ENCODE measurements at places on chromosomes 3 and 15. TPM values are rescaled to one million over a fixed set of nuclear protein-coding genes. Genes with fewer than 3 reads are reported as not detected.
A peak's percentile ranks its signal among the peaks of the same experiment; 100 is the strongest.

Gene TIMP4
- 0.22 TPM for total RNA-seq

Gene TGM4
- total RNA-seq, result not detected

Gene CCDC191
- 1.2 TPM for total RNA-seq

Gene GP9
- not detected for total RNA-seq

Gene TPRG1
- not detected for total RNA-seq

Gene CCDC32
- 19.7 TPM for total RNA-seq

Gene SIDT1
- 0.36 TPM for total RNA-seq

Gene SLC28A1
- total RNA-seq, result not detected

Gene CFAP91
- 2.2 TPM for total RNA-seq

Gene PLSCR5
- total RNA-seq, result not detected

Gene ARNT2
- 9.1 TPM for total RNA-seq

Gene SLC2A2
- not detected for total RNA-seq

- DNase-seq, result no peak
Measured at GRCh38 chr3:154517404-154517803, 87.4 kb upstream of the GPR149 start.

DNA sequence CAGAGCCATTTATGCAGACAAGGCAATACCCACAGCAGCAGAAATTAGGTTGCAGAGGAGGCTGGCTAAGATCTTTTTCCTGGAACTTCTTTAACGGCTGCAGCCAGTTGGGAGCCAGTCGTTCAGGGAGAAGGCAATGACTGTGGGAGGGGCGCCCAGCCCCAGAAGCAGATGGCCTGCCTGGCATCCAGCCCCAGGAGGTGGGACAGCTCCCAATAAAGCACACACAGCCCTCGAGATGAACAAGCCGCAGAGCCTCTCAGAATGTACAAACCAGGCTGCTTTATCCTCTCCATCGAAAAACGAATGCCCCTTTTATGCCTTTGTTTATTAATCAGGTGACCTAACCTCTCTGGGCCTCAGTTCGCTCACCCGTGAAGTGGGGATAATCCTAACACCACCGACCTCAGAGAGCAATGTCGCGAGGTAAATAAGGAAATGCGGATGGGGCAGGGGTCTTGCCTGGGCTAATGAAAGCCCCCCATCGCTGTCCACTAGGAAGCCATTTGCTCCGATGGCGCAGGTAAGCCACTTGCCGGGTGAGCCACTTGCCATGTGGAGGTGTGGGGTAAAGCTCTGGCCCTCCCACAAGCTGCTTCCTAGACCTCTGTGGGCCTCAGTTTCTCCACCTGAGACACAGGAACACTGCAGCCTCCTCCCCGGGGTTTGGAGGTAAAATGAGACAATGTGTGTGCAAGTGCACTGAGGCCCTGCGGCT, 35.8 kb downstream of the MGLL start:
- DNase-seq, result no peak

GRCh38 chr3:31364711-31365110, 168.0 kb upstream of the STT3B start:
- no peak for DNase-seq

DNA sequence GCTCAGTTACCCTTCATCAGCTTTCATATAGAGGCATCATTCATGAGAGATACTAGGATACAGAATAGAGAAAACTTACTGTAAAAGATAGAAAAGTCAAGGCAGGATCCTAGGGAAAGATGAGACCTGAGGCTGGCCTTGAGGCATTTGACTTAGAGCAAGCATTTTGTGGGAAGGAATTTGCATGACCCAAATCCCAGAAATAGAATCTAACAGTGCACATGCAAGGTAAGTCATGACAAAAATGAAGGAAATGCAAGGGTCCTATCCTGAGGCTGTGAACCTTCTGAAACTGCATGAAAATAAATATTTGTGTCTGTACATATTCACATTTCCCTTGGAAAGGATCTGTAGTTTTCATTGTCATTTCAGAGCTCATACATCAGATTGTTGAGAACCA, 122.3 kb downstream of the HCN4 start:
- no peak for DNase-seq

- DNase-seq, result no peak
Measured at GRCh38 chr3:130758624-130759369, 12.2 kb upstream of the PIK3R4 start.

DNA sequence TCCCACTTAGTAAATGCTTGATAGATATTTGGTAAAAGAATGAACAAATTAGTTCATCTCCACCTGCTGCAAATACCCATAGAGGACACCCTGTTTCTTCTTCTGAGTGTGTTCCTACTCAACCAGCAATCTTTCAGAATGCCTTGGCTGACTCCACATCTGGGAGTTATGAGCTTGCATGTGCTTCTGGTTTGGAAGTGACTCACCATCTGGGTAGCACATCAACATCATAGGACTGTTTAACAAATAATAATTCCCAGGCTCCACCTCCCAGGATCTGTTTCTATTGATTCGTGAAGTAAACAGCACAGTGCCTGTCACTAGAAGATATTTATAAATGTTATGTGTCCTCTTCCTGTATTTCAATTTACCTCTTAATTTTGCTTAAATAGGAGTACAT, 580.1 kb downstream of the ROBO2 start:
- DNase-seq, result peak; percentile 1

GRCh38 chr3:41418961-41419691, 219.8 kb downstream of the CTNNB1 start:
- DNase-seq, result peak; percentile 42

DNA sequence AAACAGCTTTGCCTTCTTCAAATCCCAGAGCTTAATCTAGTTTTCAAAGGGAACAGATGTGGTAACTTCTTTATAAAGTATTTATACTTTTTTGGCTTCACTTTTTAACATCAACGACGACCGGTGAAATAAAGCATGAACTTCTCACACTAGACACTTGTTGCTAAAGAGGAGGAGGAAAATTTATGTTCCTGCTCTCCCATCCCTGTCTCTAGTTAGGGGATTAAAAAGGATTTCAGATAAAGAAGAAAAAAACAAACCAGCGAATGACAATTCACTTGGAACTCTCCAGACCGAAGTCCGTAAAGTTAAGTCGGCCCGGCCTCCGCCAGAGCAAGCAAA, 672 bp downstream of the NEDD4 start:
- peak; percentile 25 for DNase-seq

DNA sequence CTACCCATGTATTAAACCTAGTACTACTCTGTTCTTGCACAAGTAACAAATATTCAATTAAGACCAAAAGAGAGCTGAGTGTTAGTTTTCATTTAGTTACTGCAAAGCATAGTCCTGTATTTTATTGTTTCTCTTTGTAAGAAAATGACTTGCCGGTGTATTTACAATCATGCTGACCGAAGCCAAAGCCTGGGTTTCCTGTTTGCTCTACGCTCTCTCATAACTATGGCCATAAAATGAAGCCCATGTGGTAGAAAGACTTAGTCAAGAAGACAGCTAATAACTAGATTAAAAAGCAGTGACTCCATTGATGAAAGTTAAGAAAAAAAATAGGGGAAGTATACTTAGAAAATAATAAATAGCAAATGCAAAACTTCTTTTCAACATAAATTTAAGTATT, 479.9 kb downstream of the CNTN4 start:
- no peak for DNase-seq

DNA sequence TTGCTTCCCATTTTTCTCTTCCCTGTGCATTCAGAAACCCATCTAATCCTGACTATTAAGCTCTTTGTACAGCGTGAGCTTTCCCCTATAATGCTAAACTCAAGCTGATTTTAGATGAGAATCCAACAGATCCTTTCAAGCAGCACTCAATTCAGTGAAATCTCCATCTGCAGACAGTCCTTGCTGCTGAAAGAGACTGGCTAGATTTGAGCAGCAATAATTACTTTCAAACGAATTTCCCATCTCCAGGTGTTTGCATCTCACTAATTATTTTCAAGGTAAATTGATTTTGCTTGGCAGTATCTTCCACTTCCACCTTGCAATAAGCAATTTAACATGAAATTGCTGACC, 49.5 kb upstream of the SLC7A14 start:
- DNase-seq, result no peak

DNA sequence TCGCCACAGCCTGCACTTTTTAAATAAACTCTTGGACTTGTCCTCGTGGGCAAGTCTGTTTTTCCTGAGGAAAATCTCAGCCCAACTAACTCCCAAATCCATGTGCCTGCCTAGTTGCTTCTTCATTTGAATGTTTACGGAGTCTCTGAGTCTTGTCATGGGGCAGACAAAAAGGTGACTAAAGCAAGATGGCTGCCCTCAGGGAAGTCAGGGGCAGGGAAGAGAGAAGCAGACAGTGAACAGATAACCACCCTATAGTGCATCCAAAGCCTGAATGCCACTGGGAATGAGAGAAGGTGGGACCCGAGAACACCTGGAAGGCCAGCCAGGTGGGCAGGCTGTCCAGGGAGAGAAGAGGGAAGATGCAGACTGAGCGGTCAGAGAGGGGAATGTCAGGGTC, 21.4 kb downstream of the CCDC12 start:
- no peak for DNase-seq

DNA sequence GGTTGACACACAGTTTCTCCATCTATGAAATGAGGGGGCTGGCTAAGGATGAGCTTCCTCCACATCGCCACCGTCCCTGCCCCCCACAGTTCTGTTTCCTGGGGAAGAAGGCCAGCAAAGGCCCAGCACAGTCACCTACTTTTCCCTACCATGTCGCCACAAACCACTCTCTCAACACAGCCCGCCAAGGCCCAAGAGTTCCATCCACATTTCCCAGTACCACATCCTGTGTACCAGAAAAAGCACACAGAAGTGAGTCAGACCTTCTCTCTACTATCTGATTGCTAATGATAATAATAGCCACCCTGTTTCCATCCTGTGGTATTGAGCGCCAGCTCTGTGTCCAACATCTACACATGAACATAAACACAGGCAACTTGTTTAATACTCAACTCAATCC, 30.3 kb upstream of the C15orf39 start:
- no peak for DNase-seq

GRCh38 chr3:50340448-50341329, at the start of gene RASSF1:
RASSF1 (minus strand) TSS chr3:50340836; CDS start chr3:50340805, 31 bp downstream.
- DNase-seq, result no peak

DNA sequence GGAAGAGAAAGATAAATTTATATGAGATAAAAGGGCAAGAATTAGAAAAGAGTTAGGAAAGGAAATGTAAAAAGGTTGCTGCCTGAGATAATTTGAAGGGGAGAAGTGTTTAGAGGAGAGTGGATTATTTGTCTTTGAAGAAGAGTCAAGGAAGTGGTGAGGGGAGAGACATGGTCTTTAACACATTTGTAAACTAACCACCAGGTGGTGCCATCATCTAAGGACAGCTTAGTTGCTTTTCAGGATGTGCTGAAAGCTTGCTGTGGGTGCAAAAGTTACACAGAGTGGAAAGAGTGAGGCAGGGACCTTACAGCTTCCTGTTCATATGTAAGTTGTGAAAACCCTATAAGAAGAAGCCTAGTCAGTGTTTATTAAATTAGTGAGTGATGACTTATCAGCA, 114.1 kb upstream of the DNAJC19 start:
- DNase-seq, result no peak

- no peak for DNase-seq
Measured at GRCh38 chr15:77476995-77477394, 56.3 kb downstream of the HMG20A start.

- DNase-seq, result no peak
Measured at GRCh38 chr15:70252056-70252950, 154.6 kb upstream of the TLE3 start.

DNA sequence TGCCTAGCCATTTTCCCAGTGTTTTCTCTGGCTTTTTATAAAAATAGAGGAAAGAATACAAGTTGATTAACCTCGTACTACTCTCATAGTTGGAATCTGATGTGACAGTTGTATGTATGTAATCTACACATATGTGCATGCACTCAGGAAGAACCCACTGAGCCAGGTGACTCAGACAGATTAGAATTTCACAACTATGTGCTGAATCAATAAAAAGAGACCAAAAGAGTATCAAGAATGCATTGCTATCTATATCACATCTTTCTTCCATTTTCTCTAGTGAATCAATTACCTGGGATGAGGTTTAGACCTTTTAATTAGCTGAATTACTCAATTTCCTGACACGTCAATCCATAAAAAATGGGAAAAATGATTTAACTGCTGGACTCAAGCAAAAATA, 319.3 kb upstream of the ATP10A start:
- no peak for DNase-seq

DNA sequence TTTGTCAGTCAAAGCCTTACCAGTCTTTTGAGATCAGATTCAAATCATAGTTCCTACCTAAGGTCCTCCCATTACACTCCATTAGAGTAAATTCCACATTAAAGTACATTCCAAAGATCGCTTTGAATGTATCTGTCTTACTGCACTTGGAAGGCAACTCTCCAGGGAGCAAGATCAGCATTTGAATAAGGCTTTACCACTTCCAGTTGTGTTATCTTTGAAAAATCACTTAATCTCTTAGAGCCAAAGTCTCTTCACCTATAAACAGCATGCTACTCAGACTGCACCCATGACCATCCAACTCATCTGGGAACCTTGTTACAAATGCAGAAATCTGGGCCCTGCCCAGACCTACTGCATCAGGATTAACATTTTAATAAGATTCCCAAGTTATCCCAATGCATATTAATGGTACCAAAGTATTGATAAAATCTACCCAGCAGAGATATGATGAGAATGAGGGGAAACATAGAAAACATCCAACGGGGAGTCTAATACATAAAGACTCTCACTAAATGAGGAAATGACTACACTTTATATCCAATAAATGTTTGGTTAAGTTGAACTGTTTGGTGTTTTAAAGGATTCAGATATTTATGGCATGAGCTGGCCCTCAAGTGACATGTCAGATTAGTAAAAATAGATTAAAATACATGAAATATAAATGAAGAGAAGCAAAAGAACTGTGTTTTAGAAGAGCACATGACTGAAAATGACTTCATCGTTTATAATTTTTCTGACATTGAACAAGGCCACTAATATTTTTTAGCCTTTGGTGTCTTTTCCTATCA, 75.9 kb downstream of the TNIK start:
- no peak for DNase-seq
